Dermis microvascular lymphatic vessel endothelial cell (primary cell): ENCODE measurements at places on chromosomes 3 and 15.

GRCh38 chr15:67150023-67150860 lies 84.8 kb downstream of the SMAD3 start:
- peak; percentile 100 for DNase-seq

DNA sequence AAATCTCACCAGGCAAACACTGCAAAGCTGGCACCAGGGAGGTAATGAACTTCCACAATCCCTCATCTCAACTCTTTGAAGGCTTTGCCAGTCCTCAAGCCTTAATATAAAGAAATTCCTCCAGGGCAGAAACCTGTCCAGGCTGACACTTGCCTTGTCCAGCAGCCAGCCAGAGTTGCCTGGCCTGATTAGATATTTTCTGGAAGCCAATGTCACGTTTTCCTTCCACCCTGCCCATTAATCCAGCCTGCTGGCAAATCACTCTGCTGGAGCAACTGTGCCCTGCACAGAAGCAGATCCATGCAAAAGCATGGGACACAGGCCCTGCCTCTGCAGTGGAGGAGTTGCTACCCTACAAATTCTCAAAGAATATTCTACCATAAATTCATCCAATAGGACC lies 56.5 kb downstream of the HEG1 start:
- DNase-seq: no peak

- DNase-seq: no peak
These were observed 113.7 kb downstream of the MYO5A start for GRCh38 chr15:52414936-52415335.

- DNase-seq: no peak
These were observed 12.6 kb downstream of the CD86 start for GRCh38 chr3:122067588-122068240.

- no peak for DNase-seq
These were observed 1.4 kb upstream of the STRA6 start for GRCh38 chr15:74203914-74204431.

DNA sequence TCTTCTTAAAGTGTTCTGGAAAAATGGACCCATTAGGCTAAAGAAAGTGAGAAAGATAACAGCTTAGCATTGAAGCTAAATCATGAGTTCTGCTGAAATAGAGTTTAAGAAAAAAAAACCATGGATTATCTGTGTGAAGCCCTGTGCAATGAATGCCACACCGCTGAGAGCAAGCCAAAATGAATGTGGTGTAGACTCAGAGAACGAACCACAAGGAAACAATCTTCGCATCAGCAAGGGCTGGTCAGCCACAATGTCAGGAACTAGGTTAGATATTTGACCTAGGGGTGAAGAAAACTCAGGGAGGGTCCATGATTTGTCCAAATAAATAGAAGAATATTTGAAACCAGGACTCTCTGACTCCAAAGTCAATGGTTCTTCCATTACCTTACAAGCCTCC lies 91.4 kb upstream of the MEX3B start:
- no peak for DNase-seq
